ENCODE measurements at places on chromosomes 7 and 10. TPM values are rescaled to one million over a fixed set of nuclear protein-coding genes. Genes with fewer than 3 reads are reported as not detected.
A peak's percentile ranks its signal among the peaks of the same experiment; 100 is the strongest.

Gene MPP7
- total RNA-seq = 17.5 TPM

Gene CHAT
- not detected for total RNA-seq

Gene C7orf57
- total RNA-seq = not detected

Gene PTER
- 9.2 TPM for total RNA-seq

Gene SRRM3
- 2.5 TPM for total RNA-seq

Gene SAMD9L
- total RNA-seq = not detected

Gene BTBD16
- not detected for total RNA-seq

Gene GJD4
- total RNA-seq = 0.24 TPM

Gene ARHGAP22
- total RNA-seq = 4.7 TPM

Gene LIPK
- total RNA-seq = not detected

Gene KCP
- total RNA-seq = 6.8 TPM

Gene PTN
- total RNA-seq = 3.1 TPM

Gene MAGI2
- total RNA-seq = 13.4 TPM

Gene AOC1
- 2.9 TPM for total RNA-seq

Gene CLDN4
- total RNA-seq = 172 TPM

Gene VENTX
- 1.2 TPM for total RNA-seq

Gene NFE2L3
- 25.5 TPM for total RNA-seq

- no peak overlapping the region for H3K4me3 ChIP-seq
- H3K27me3 ChIP-seq = peaks cover 29% of the 10 kb centered on the region
- no peak overlapping the region for H3K27ac ChIP-seq
- H3K36me3 ChIP-seq = no peaks in the 10 kb centered on the region
- no peak for DNase-seq
These were observed 271.7 kb downstream of the TCF7L2 start for GRCh38 chr10:113221756-113222168.

- H3K36me3 ChIP-seq = no peaks in the 10 kb centered on the region
- peaks cover 6% of the 10 kb centered on the region for H3K4me1 ChIP-seq
- no peak overlapping the region for H3K4me3 ChIP-seq
- no peaks in the 10 kb centered on the region for H3K27me3 ChIP-seq
- H3K27ac ChIP-seq = peak overlapping the region; percentile 51
These were observed 57.9 kb upstream of the ITGB1 start for GRCh38 chr10:33015761-33016547.

GRCh38 chr7:113657603-113658002 lies 261.2 kb downstream of the PPP1R3A start:
- no peaks in the 10 kb centered on the region for H3K36me3 ChIP-seq
- H3K4me3 ChIP-seq = no peak overlapping the region
- H3K4me1 ChIP-seq = no peaks in the 10 kb centered on the region
- DNase-seq = no peak
- no peaks in the 10 kb centered on the region for H3K27me3 ChIP-seq

GRCh38 chr7:2191016-2191415 lies 41.7 kb downstream of the MAD1L1 start:
- no peaks in the 10 kb centered on the region for H3K27me3 ChIP-seq
- no peak for DNase-seq
- H3K4me1 ChIP-seq = no peaks in the 10 kb centered on the region
- H3K36me3 ChIP-seq = peaks cover 45% of the 10 kb centered on the region

DNA sequence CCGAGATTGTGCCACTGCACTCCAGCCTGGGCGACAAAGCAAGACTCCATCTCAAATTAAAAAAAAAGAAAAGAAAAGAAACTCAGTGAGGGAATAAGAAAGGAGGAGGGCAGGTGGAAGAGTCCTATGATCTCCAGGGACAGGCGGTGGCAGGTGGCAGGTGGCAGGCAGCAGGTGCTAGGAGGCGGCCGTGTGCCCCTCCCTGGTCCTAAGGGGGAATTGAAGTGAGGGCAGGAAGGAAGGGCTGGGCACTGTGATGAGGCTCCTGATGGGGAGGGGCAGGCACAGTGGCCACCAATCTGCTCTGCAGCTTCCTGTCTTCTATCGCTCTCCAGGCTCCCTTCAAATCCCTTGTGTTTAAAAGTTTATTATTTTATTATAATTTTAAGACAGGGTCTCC lies 41.2 kb upstream of the UBE3C start:
- H3K27ac ChIP-seq = no peak overlapping the region
- DNase-seq = no peak
- no peaks in the 10 kb centered on the region for H3K36me3 ChIP-seq
- H3K27me3 ChIP-seq = peaks cover 2% of the 10 kb centered on the region
- H3K4me1 ChIP-seq = peaks cover 2% of the 10 kb centered on the region

DNA sequence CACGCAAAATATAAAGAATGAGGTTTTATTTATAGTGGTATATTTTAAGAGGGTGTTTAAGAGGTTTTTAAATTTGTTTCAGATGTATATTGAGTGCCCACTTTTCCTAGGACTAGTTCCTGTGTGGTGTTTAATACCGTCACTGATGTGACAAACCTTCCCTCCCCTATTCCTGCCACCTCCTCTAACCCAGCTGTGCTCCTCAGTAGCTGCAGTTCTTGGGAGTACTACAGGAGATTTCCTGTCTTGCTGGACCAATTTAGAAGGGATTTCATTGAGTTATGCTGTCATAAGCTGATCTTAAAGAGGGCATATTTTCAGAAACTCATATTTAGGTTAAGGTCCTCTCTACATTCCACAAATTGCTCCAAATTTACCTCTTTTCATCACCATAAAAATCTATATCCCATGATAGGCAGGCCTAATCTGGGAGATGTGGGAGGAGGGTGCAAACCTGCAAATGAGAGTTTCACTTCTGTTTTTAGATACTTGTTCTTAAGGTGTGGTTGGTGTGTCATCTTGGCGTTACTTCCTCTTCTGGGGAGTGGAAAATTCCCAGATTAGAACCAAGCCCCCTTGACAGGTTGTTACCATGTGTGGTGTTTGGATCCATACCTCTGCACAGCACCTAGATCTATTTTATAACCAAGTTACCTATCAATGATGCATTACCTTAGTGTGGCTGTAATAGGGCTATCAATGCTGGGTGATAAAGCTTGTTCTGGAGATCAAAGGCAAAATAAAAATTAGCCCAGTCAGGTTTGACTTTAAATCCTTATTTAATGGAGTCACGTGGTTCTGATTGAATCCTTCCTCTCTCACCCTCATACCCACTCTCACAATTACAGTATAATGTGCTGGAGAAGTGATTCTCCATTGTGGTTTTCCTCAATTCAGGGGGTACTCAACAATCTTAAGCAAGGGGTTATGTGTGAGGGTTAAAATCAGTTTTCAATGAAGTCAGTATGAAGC lies 141.1 kb downstream of the CDK14 start:
- no peaks in the 10 kb centered on the region for H3K27me3 ChIP-seq
- H3K4me1 ChIP-seq = peaks cover 16% of the 10 kb centered on the region
- peaks cover 44% of the 10 kb centered on the region for H3K36me3 ChIP-seq
- no peak overlapping the region for H3K27ac ChIP-seq
- H3K4me3 ChIP-seq = no peak overlapping the region

DNA sequence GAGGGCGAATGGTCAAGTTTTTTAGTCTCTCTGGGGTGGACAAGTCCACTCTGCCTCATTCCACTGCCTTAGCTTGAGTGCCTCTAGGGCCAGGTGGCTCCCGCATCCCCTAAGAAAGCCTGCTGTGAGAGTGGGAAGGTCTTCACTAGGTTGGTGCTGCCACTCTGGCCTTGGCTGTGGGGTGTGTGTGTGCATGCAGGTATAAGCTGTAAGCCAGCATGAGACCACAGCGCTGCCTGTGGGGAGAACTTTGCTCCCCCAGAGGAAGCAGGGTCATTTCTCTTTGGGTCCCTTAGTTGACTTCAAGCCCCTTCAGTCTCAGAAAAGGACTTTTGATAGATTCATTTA lies 25.5 kb upstream of the PCBD1 start:
- no peak overlapping the region for H3K4me3 ChIP-seq
- no peak overlapping the region for H3K27ac ChIP-seq
- H3K36me3 ChIP-seq = no peaks in the 10 kb centered on the region
- peaks cover 20% of the 10 kb centered on the region for H3K27me3 ChIP-seq

DNA sequence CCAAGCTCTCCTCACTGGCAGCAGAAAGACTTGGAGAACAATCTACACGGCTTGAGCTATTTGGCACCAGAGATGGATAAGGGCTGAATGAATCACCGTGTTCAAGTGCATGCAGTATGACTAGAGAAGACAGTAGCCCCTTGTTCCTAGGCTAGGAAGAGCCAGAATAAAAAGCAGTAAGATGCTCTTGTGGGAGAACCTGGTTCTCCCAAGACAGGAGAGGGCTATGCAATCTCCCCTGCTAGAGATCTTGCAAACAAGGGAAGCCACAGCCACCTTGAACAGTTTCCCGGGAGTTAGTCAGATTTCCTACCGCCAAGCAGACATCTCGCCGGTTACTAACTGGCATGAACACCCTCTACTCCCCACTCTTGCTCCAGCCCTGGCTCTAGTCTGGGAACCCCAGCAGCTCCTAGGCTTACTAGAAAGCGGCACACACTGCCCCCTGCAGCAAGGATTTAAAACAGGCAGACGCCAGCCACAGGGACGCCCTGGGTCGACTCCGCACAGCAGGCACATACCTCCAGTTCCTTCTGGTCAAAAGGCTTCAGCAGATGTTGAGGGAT lies 107.3 kb downstream of the SMURF1 start:
- H3K4me1 ChIP-seq = peaks cover 4% of the 10 kb centered on the region
- peaks cover 39% of the 10 kb centered on the region for H3K36me3 ChIP-seq
- no peak overlapping the region for H3K4me3 ChIP-seq
- H3K27ac ChIP-seq = peak overlapping the region; percentile 84

DNA sequence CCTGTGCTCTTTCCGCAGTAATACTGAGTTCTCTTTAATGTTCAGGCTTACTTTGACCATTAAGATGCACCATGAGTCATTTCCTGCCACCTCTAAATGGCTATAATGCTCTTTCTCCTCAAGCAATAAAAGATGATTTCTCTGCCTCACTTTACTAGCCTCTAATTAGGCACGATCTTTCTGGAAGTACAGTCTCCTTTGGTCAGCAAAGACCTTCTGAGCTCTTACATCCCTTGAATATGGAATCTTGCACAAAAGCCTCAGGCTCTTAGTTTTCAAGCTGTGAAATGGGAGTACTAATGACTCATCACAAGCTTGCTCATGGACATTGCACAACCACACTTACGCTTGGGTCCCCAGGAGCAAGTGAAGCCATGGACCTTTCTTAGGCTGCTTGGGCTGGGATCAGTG lies 85.9 kb downstream of the FRMD4A start:
- no peak for DNase-seq
- H3K27ac ChIP-seq = no peak overlapping the region

GRCh38 chr7:149133028-149133710 lies 7.0 kb upstream of the ZNF425 start:
- H3K27ac ChIP-seq = no peak overlapping the region
- peaks cover 11% of the 10 kb centered on the region for H3K36me3 ChIP-seq
- H3K27me3 ChIP-seq = no peaks in the 10 kb centered on the region
- H3K4me3 ChIP-seq = no peak overlapping the region

DNA sequence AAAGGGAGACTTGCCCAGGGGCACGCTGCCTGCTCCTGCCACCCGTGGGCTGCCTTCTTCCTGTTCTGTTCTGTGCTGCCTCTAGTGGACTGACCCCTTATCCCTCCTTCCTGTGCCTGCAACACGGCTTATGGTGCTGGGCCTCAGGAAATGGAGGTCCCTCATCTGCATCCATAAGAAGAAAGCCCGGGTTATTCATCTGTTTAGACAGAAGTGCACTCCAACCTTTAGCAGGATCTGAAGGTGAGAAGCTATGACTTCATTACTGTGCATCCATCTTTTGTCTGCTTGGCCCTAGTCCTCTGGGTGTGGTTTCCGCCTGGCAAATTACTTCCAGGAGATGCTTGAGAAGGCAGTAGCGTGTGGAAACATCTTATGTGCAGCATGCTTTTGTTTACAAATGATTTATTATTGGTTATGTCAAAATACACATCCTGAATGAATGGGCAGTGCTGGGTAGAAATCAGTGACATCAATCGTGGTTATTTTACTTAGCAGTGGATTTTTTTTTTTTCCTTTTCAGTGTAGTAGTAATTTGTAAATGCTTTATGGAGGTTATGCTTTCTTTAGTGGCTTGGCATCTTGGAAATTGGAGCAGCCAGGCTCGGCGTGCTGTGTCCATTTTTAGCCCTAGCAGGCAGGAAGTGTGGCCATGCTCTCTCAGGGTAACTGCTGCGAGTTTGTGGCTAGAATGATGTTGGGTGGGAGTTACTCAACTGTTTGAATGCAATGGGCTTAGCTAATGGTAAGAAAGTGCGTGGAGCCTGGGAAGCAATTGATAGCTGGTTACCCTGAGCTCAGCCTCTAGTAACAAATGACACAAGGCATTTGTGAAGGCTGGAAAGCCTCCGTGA lies 12.7 kb downstream of the PTPRE start:
- H3K36me3 ChIP-seq = no peaks in the 10 kb centered on the region
- H3K4me1 ChIP-seq = no peaks in the 10 kb centered on the region
- no peak for DNase-seq
- H3K27ac ChIP-seq = no peak overlapping the region
- peaks cover 35% of the 10 kb centered on the region for H3K27me3 ChIP-seq

DNA sequence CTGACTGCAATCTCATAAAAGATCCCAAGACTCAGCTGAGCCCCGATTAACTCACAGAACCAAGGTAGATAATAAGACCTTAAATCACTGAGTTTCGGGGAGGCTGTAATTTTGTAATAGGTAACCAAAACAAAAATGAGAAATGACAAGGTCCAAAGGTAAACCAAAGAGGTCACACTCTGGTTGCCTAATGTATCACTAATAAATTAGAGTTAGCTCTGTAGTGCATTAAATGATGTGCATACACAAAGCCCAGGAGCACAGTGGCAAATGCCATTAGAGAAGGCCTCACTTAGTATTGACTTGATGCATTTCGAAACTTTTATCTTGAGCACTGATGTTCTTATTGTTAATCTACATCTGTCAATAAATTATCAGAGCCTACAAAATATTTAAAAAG lies 237.7 kb upstream of the CCDC6 start:
- DNase-seq = no peak
- no peak overlapping the region for H3K27ac ChIP-seq
- H3K4me1 ChIP-seq = peaks cover 23% of the 10 kb centered on the region
- H3K4me3 ChIP-seq = no peak overlapping the region
- no peaks in the 10 kb centered on the region for H3K27me3 ChIP-seq
- no peaks in the 10 kb centered on the region for H3K36me3 ChIP-seq

- H3K27me3 ChIP-seq = peaks cover 5% of the 10 kb centered on the region
- H3K4me1 ChIP-seq = no peaks in the 10 kb centered on the region
- H3K4me3 ChIP-seq = no peak overlapping the region
- H3K36me3 ChIP-seq = peaks cover 2% of the 10 kb centered on the region
- H3K27ac ChIP-seq = no peak overlapping the region
- no peak for DNase-seq
These were observed 177.7 kb upstream of the PRSS1 start for GRCh38 chr7:142571581-142571980.

GRCh38 chr7:16915405-16915804 lies 33.6 kb upstream of the AGR3 start:
- H3K4me3 ChIP-seq = no peak overlapping the region
- H3K27ac ChIP-seq = no peak overlapping the region
- no peak for DNase-seq
- no peaks in the 10 kb centered on the region for H3K27me3 ChIP-seq

DNA sequence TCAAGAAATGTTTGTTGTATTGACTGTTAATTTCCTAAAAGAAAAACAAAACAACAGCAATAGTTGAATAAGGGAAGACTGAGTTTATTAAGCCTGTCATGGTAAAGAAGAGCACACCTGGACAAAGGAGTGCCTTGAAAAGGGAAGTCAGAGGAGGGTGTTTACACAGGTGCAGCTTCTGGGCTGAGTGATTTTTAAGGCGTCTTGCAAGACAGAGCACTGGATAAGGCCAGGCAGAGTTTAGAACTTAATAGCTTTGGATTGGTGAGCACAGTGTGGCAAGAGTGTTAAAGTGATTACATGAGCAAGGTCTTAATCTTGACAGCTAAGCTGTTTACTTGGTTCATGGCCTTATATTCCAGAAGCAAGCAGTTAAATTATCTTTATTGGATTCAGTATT lies 423.2 kb downstream of the CNTNAP2 start:
- peaks cover 5% of the 10 kb centered on the region for H3K4me1 ChIP-seq
- no peak overlapping the region for H3K4me3 ChIP-seq
- no peak overlapping the region for H3K27ac ChIP-seq

- DNase-seq = no peak
- no peaks in the 10 kb centered on the region for H3K27me3 ChIP-seq
- H3K4me1 ChIP-seq = peaks cover 42% of the 10 kb centered on the region
- no peaks in the 10 kb centered on the region for H3K36me3 ChIP-seq
- no peak overlapping the region for H3K4me3 ChIP-seq
These were observed 4.0 kb downstream of the ITIH2 start for GRCh38 chr10:7707102-7707501.

Data from progenitor cell of endocrine pancreas (in vitro differentiated cells).